Head of caudate nucleus (tissue), 42 donors: ENCODE measurements at places on chromosomes 3 and 15.

DNA sequence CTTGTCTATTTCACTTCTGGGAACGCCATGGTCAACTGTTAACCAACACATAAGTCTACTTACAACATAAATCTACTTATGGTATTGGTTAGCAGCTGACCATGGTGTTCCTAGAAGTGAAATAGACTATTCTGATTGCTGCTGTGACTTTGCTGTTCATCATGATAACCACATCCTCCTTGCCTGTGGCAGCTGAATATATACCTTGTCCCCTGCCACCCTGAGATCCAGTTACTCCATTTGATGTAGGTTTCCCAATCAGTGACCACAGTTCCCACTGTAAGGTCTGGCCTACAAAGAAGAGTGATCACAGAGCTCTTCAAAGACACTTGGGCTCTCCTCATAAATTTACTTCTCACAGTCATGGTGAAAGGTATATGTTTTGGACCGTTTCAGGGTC, 66.8 kb upstream of the ALDH1A3 start:
- no peak for DNase-seq

DNA sequence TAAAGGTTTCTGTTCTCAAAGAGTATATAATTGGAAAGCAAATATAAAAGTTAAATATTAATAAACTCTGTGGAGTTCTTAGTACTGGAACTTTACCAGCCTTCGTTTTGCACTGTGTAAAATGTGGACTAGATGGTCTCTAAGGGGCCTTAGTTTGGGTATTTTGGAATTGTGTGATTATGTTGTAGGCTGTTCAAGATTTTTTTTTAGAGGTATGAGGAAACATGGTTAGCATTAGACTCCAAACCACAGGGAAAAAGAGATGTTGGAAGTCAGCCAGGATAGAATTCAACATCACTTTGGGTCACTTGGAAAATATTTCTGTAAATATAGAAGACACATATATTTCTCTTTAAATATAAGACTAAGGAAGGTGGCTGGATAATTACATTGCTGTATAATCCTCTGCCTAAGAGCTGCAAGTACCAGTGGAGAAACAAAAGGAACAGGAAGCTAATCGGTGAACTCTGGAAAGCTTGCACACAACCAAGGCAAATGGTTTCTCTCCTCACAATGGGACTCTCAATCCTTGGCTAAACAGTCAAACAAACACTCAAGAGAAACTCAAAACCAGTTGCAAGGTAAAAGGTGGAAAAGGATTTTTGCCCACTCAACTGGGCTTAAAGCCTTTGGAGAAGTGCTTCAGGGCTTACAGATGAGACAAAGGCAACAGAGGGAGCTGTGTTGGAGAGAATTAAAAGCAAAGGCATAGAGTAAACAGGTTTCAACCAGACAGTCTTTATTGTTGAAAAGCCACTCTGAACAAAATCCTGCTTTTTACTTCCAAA, 141.7 kb downstream of the NR1D2 start:
- no peak for DNase-seq

DNA sequence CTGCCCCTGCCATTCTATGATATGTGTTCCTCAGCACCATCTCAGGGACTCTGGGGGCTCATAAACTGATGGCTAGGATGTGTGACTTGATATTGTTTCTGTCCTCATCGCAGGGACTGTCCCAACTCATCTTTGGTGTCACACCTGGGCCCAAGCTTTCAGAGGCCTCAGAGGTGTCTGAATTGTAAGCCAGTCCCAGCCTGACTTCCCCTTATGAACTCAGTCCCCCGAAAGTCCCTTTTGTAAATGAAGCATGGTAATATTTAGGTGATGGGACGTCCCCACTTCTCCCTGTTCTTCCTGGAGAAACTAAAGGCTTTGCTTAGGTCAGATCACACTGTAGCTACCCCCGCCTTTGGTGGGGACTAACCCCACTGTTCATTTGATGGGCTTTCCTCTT, 142.4 kb upstream of the TLE3 start:
- no peak for DNase-seq

GRCh38 chr3:12869035-12869621, 27.8 kb upstream of the RPL32 start:
- DNase-seq, result no peak

- no peak for DNase-seq
Observed at GRCh38 chr15:65757256-65757655, 34.8 kb downstream of the DENND4A start.

DNA sequence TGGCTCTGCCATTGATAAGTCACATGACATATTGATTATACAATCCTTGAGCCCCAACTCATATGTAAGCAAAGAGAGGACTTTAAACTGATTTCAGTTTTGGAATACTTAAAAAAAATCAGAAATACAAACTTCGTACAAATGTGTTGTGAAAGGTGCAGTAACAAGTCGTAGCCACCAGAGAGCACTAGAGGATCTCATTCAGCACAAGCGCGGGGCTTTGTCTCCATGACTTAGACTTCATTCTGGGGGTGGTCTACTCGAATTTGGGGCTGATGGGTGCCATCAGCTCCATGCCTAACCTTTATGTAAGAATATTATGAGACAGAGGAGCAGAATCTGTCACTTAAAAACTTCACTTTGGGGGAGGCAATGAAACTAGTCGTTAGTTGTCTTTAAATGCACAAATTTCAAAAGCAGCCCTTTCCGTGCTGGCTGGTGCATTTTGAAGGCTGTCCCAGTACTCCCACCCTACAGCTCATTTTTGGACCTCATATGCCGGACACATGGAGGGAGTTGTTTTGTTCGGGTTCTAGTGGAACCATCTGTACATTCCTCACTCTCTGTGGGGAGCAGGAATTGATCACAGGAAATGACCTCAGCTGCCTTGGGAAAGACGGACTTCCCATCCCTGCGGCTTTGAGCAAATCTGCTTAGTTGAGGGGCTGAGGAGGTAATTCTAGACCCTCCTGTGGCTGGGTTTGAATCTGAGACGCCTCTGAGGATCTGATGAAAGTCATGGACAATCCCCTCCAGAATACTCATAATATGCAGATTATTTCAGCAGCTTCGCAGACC, 27.5 kb upstream of the MASP1 start:
- DNase-seq, result peak; percentile 43

GRCh38 chr15:76674883-76675282, 230.3 kb downstream of the SCAPER start:
- DNase-seq, result no peak

DNA sequence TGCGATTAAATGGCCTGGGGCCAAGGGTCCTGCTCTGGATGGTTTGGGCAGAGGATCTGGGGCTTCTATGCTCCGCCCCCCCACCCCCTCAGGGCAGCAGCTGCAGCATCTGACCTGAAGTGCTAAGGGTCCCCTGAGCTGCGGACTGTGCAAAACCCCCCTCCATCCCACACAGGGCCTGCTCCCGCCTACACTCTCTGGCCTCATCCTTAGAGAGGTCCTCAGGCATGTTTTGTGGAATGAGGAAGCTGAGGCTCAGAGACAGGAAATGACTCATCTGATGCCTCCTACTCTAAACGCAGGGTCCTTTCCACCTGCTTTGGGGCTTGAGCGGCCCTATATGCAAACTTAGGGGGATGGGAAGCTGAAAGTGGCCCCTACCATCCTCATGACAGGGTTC, 59.5 kb upstream of the CTSH start:
- no peak for DNase-seq

DNA sequence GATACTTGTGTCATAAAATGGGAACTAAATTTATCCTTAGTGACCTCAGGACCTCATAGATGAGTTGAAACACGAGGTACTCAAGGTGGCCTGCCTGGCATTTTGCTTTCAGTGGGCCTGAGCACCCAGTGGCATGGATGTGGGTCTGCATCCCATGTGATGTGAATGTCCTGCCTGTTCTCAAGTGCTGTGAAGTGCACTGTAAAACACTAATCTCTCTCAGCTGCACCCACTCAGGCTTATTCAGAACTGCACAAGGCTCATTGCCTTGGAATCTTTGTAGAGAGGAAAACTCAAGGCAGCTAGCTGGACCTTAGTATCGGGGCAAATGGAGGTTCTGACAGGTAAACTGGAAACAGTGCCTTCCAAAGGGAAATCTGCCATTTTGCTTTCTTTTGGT, 767.0 kb downstream of the TUSC7 start:
- DNase-seq, result no peak

GRCh38 chr3:14366248-14366647, 36.2 kb upstream of the SLC6A6 start:
- DNase-seq, result no peak

- peak; percentile 49 for DNase-seq
Observed at GRCh38 chr15:32671339-32672325, 30.1 kb downstream of the SCG5 start.

DNA sequence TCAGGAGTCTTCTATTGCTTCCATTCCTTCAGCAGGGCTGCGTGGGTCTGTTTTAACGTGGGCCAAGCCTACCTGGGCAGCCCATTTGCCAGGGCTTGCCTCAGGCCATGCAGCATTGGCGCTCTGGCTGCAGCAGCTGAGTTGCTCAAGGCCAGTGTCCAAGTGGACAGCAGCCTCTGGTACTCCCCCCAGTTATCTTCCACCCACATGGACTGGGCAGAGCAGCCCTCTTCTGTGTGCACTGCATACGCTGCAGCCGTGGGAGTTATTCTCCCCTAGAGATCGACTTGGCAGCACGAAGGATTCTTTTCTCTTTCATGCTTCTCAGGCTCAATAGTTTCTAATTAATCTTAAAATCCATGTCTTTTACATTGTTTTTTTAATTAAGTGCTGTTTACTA, 6.9 kb upstream of the CAPN3 start:
- DNase-seq, result no peak

- no peak for DNase-seq
Observed at GRCh38 chr3:101383156-101383575, 62.8 kb upstream of the IMPG2 start.

GRCh38 chr3:65593780-65594752, 444.7 kb downstream of the MAGI1 start:
- peak; percentile 60 for DNase-seq

DNA sequence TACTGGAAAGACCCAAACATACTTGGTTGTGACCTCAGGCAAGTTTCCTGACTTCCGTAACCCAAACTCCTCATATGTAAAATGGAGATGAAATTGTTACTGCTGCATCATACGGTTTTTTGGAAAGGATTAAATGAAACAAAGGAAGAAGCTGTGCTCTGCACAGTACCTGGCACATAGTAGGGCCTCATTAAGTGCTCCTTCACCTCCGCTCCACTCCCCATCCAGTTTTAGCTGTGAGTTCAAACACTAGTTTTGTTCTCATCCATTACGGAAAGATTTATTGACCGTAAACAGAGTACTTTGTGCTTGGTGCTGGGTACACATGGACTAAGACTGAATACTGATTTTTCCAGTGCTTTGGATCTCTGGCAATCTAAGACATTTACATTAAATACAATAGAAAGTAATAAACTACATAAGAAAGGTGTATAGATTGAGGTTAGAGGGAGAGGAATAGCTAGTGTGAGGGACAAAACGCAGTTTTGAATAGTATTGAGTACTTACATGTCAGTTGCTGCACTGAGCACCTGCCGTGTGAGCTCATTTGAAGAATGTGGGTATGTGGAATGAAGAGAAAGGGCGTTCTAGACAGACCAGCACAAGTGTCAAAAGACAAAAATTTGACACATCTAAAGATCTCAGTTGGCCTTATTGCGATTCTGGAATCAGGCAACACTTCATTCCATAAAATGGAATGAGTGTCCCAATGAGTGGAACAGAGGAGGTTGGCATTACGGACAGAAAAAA, 594 bp upstream of the ICE2 start:
- no peak for DNase-seq
